ENCODE measurements at places on chromosomes 2 and 18.

- no peak for DNase-seq
Measured at GRCh38 chr2:221343524-221343923, 228.6 kb downstream of the EPHA4 start.

GRCh38 chr2:120675460-120676130 is 60.1 kb upstream of the GLI2 start:
- peak; percentile 24 for DNase-seq

- DNase-seq = no peak
Measured at GRCh38 chr18:64082054-64082453, 66.8 kb downstream of the LINC00305 start.

- no peak for DNase-seq
Measured at GRCh38 chr18:1751249-1751648, 820.1 kb downstream of the METTL4 start.

DNA sequence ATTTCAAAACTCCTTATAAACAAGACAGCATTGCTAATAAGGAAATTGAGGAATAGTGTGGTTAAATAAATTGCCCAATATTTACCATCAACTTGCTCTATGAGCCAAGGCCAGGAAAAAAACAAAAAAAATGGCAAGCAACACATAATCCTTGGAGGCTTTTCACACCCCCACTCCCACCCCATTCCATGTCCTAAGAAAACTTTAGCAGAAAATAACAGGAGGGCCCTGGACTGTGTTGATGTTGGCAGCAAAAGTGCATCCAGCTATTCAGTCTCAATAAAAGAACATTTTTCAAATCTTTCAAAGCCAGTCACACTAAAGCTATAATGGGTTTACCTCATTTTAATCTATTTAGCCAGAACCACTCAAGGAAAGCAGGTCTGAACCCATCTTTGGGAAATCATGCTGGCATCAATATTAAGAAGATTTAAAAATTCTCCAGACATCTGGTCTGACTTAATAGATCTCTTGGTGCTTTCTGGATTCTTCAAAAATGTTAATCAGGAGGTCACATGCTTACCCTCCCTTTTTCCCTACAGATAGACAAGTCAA is 34.6 kb upstream of the STK17B start:
- DNase-seq = no peak

Data from hippocampal formation (tissue), 2 donors.